NCI-H748 treated with DMSO at 0.1 percent for 48 hours (cell line): ENCODE measurements at places on chromosomes 5 and 9.
A peak's percentile ranks its signal among the peaks of the same experiment; 100 is the strongest.

GRCh38 chr9:15352306-15352705, 45.3 kb upstream of the TTC39B start:
- DNase-seq = no peak

DNA sequence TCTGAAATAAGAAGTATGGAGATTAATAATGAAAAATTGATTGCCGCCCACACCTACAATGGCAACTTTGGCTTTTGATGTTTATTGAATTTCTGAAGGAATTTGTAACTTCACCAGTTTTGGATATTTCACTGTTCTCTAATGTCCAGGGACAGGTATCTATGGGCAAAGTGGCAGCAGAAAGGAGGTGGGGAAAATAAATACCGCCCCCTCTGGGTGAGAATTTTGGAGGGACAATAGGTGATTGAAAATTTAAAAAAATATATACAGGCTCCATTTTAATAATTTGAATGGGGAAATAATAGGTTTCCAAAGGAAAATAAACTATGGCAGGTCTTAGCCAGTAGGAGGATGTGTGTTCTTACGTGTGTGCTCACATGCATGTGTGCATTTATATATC, 1.3 kb downstream of the SCGB3A2 start:
- no peak for DNase-seq

DNA sequence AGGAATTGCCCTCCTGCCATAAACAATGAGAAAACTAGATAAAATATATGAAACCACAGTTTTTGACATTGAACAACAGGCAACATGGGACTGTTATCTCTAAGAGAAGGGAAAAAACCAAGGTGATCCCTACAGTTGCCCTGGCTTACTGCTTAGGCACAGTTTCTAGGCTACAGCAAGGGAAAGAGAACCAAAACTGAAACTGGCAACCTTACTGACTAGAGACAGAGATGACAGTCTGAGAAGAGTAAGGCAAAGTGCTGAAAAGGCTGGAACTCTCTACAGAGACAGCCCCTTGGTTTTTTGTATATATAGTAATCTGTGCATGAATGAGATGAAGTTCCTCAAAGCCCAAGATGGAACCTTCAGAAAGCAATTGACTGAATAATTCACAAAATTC, 36.2 kb upstream of the REEP2 start:
- no peak for DNase-seq

DNA sequence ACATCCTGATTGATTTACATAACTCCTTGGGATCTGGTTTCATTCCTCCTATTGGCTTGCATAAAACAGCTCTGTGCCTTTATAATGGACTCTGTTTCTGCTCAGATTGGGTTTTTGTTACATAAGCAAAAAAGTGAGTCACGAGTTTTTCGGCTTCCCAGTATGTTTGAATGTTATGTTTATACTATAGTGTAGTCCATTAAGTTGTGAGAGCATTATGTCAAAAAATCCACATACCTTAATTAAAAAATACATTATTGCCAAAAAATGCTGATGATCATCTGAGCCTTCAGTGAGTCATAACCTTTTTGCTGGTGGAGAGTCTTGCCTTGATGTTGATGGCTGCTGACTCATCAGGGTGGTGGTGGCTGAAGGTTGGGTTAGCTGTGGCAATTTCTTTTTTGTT, 144.6 kb downstream of the CCDC171 start:
- no peak for DNase-seq

GRCh38 chr5:123367739-123368138, 55.5 kb downstream of the CEP120 start:
- peak; percentile 22 for DNase-seq

DNA sequence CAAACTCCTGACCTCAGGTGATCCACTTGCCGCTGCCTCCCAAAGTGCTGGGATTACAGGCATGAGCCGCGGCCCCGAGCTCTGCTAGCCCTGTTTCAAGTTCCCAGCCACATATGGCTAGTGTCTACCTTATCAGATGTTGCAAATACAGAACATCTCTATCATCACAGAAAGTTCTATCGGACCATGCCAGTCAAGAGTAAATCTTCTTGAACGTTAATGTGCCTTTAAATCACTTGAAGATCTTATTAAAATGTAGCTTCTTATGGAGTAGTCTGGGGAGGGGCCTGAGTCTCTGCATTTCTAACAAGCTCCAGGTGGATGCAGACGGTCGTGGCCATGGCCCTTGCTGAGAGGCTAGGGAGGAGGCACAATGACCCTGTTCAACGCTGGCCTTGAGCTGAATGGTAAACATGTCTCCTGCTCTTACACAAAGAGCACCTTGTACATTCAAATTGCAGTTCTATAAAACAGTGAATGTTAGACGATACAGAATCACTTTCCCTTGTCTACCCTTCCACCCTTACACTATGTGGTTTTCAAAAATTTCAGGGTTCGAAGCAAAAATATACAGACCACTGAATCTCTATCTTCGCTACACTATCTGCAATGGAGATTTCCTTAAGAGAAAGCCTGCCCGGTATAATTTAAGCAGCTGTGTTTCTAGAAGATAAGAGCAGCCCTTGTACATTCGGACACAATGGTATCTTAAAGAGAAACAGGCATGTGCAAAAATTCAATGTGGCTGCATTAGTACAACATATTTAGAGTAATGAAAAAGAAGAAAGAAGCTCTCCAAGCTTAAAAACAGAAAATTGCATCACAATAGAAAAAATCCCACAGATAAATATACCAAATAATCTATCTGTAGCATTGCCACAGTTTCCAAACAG, 114.1 kb downstream of the FRMD3 start:
- no peak for DNase-seq

- DNase-seq = no peak
These were observed 7.4 kb upstream of the CDC42SE2 start for GRCh38 chr5:131256507-131256823.

DNA sequence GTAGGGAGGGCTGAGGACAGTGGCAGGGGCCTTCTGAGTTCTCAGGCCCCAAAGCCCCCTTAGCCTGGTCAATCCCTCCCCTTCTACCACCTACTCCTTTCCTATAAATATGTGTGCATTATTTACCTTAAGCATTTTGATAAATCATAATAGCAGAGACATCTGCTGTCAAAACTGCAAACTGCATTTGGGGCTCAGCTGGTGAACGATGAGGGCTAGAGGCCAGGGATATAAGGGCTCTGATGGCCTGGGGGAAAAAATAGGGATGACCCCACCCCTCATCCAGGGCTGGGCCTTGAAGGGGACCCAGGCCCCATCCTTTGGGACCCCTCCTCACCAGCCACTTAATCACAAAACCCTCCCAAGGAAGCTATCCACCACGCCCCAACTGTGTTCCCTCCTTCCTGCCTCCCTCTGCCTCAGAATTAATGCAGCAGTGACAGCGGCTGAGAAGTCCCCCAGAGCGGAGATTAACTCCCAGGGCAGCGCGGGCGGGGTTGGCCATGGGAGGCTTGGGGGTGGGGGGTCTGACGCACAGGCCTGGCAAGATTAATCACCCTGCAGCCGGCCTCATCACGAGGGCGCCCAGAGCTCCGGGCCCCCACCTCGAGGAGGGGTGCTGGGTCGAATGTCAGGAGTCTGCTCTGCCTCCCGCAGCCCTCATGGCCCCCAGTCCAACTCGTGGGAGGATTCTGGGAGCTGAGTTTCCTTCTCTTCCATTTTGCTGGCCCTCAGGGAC, 42.1 kb downstream of the CXXC5 start:
- no peak for DNase-seq

- no peak for DNase-seq
These were observed 78.8 kb upstream of the TNFAIP8 start for GRCh38 chr5:119276978-119277377.

- DNase-seq = no peak
These were observed 14.8 kb downstream of the IL9 start for GRCh38 chr5:135880801-135881200.

GRCh38 chr5:138649316-138649720, 74.1 kb upstream of the HSPA9 start:
- DNase-seq = no peak

- no peak for DNase-seq
These were observed 30.0 kb upstream of the CAMLG start for GRCh38 chr5:134708301-134708700.

DNA sequence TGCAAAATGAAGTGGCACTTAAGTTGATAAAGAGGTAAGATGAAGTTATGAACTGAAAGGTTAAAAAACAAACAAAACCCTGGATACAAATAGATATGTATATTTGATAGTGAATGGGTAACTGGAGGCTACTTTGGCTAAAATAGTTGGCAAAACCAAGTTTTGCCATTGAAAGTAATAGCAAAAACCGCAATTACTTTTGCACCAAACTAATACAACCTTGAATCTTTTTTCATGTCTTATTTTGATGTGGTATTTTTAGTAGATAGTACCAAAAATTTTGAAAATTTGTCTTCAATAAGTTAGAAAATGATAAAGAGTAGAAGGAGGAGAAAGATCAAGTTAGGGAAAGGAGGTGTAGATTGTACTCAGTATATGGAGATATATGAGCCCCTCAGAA, 47.9 kb upstream of the PLCXD3 start:
- DNase-seq = no peak

- no peak for DNase-seq
These were observed 84.2 kb downstream of the CHSY3 start for GRCh38 chr5:129988453-129988852.

- no peak for DNase-seq
These were observed 979.0 kb downstream of the EFNA5 start for GRCh38 chr5:106691701-106692100.
